ENCODE measurements at places on chromosomes 1 and 21. TPM values are rescaled to one million over a fixed set of nuclear protein-coding genes. Genes with fewer than 3 reads are reported as not detected.

ZCCHC17 gene
- polyA plus RNA-seq: 71.4 TPM

NPR1 gene
- polyA plus RNA-seq: 0.12 TPM

DNA sequence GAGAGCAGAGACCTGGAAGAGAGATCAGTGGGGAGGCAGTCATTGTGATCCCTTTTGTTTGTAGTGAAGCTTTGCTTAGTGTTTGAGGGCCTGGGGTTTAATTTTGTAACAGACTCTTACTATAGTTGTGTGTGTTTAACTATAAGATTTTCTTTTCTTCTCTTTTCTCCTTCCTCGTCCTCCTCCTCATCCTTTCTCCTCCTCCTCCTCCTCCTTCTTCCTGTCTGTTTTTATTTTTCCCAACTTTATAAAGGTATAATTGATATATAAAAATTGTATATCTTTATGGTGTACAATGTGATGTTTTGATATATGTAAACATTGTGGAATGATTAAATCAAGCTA is 71.2 kb upstream of the MACF1 start:
- DNase-seq: no peak

GBP5 gene
- 1.0 TPM for polyA plus RNA-seq

SLC45A1 gene
- polyA plus RNA-seq: 0.09 TPM
